ENCODE measurements at places on chromosomes 6 and 20. TPM values are rescaled to one million over a fixed set of nuclear protein-coding genes. Genes with fewer than 3 reads are reported as not detected.

Gene ZNF334
- total RNA-seq = 2.0 TPM

Gene SOBP
- total RNA-seq = 0.99 TPM

Gene MPIG6B
- total RNA-seq = 0.49 TPM

Gene BPI
- total RNA-seq = not detected

Gene SOX18
- total RNA-seq = 0.07 TPM

Gene ANKRD6
- total RNA-seq = 6.9 TPM

Gene RIPPLY2
- not detected for total RNA-seq

Gene RBBP8NL
- 4.2 TPM for total RNA-seq

Gene TREM2
- total RNA-seq = 7.9 TPM

Gene TMX4
- 9.4 TPM for total RNA-seq

Gene TSHZ2
- 1.2 TPM for total RNA-seq

Gene RGS17
- 3.3 TPM for total RNA-seq

Gene PSORS1C2
- 0.33 TPM for total RNA-seq

Data from airway epithelial cell (primary cell).